ENCODE measurements at places on chromosomes 5 and 9. TPM values are rescaled to one million over a fixed set of nuclear protein-coding genes. Genes with fewer than 3 reads are reported as not detected.

DNA sequence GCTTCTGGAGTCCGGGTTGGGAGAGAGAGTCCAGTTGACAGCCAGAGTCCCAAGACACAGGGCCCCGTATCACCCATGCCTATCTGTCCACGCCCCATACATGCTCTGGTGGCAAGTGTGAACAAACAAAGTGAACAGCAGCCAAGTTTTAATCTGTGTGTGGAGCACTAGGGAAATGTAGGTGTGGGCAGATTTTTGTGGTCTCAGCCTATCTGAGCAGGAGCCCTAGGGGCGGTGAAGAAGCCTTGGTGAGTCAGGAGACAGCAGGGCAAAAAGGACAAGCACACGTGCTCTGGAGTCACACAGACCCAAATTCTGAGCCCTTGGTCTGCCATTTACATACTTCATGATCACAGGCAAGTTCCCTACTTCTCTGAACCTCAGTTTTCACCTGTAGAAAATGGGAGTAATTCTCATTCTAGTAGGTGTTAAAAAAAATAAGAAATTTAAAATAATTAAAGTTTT is 23.2 kb downstream of the EGR1 start:
- DNase-seq = peak; percentile 67

- no peak for DNase-seq
Observed at GRCh38 chr5:134458234-134459009, 46.7 kb upstream of the CDKN2AIPNL start.

GRCh38 chr5:38796742-38797108 is 49.1 kb upstream of the OSMR start:
- no peak for DNase-seq

- no peak for DNase-seq
Observed at GRCh38 chr5:120098902-120099535, 365.1 kb upstream of the PRR16 start.

DNA sequence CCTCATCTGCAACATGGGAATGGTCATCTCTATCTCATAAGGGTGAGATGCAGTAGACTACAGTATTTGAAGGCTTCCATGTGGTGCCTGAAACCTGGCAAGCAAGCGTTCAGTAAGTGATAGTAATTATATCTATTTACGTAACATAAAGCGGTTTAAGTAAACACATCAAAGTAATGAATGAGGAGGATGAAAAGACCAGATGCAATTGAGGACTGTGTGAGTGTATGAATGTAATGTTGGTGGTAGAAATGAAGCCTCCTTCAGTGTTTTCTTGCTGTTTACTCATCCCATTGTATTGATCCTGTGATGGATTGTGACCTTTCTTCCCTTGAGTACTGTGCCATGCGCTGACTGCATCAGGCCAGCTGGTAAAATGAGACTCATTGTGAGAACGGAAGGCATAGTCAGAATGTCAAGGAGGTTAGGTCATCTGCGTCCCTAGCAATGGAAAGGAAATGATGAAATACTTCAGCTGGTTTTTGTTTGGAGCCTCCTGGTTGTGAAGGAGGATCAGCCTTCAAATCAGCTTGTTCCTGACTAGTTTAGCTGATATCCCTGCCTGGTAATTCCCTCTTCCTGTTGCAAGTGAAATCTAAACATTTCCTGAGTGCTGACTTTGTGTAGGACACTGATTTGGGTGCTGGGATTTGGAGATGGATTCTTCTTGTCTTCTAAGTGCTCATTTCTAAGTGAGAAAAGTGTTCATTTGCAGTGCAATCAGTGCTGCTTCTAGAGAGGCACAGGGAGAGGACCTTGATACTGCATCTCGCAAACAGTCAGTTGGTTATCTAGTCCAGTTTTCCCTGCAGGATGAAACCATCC is 35.6 kb downstream of the TNFSF8 start:
- peak; percentile 25 for DNase-seq

DNA sequence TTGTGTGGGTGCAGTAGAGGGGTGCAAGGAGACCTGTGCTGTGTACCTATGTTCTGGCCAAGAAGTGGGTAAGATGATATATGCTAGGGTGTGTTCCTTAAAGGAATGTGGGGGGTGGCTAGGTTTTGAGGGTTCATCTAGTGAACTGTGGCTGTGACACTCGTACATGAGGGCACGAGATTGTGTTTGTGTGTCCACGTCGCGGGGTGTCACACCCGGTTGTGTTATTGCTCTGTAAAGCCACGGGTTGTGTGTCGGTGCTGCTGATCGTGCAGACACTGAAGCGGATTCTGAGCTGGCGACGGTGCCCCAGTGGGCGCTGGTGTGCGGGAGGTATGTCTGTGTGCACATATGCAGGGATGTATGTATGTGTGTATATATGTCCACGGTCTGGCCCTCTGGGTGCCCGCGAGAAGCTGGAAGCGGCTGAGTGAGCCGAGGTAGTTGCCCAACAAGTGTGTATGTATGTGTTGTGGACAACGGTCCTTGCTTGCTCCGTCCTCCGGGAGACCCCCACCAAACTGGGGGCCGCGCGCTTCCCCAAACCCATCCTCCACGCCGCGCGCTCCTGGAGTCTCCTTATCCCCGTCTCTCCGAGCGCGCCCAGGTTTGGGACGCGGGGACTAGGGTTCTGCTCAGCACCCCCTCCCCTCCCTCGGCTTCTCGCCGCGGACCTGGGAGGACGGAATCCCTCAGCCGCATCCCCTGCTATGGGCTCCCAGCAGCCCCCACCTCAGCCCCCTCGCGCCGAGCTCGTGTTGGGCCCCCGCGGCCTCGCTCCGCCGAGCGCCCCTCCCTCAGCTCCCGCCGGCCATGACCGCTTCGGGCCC is 639 bp downstream of the PCDH1 start:
- peak; percentile 52 for DNase-seq

GRCh38 chr9:115533511-115533910 is 415.6 kb upstream of the TNC start:
- no peak for DNase-seq

GRCh38 chr5:159440235-159440634 is 109.9 kb upstream of the IL12B start:
- no peak for DNase-seq

DNA sequence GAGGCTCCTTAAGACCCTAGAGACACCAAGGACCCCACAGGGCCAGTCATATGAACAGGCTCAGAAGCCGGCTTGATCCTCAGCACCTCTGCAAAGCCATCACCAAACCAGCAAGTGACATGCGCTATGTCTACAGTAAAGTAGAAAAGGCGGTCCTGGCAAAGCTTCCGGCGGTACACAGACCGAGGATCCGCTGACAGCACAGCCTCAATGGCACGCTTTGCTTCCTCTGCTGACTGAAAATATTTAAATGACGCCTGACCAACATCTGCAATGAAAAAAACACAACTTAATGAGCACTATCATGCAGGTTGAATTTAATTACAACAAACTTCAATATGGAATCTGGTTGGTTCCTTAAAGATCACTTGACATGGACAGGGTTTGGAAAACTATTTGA is 17.6 kb downstream of the TRMO start:
- DNase-seq = no peak

- DNase-seq = no peak
Observed at GRCh38 chr5:162683284-162683683, 615.7 kb downstream of the GABRG2 start.

DNA sequence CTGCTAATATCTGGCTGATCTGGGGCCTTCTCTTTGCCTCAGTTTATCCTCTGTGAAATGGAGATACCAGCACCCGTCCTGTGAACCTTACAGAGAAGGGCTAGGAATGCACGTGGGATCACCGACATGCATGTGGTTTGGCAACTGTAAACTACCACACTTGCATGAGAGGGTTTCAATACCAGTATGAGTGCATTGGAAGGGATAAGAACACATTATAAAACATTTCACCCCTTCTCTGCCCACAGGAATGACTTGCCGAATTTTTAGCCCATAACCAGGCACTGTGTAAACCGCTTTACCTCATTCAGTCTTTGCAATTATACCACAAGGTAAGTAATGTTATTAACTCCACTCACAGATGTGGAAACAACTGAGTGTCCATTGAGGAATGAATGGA is 8.9 kb upstream of the RAB14 start:
- no peak for DNase-seq

- no peak for DNase-seq
Observed at GRCh38 chr5:167998148-167998767, 293.2 kb upstream of the WWC1 start.

DNA sequence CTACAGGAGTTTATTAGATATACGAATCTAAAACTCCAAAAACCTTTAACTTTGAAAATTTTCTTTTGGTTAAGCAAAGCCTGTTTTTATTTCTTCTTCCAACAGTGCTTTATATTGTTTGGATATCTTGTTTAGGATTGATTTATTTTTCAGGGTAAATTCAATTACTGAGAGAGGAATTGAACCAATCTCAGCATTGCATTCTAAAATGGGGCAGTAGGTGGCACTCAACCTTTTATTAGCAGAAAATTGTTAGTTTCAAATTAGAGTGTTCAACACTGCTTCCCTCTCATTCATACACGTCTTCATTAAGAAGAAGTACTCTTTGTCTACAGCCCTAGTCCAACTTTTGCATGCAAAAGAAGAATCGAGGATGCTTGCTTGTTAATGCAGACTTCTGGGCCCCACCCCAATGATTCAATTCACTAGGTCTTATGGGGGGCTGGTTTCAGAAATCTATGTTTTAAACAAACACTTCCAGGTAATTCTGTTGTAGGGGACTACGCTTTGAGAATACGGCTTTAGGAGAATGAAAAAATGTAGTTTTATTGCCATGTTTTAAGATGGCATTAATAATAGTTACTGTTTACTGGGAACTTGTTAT is 26.6 kb downstream of the MRPL22 start:
- no peak for DNase-seq

DNA sequence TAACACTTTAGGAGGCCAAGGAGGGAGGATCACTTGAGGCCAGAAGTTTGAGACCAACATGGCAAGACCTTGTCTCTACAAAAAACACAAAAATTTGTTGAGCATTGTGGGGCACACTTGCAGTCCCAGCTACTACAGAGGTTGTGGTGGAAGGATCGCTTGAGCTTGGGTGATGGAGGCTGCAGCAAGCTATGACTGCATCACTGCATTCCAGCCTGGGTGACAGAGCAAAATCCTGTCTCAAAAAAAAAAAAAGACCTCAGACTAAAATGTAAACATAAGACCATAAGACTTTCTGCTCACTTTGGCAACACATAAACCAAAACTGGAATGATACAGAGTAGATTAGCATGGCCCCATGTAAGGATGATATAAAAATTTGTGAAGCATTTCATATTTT is 24.6 kb upstream of the NANS start:
- DNase-seq = no peak

GRCh38 chr9:113511856-113512761 is 48.6 kb downstream of the RGS3 start:
- DNase-seq = no peak

DNA sequence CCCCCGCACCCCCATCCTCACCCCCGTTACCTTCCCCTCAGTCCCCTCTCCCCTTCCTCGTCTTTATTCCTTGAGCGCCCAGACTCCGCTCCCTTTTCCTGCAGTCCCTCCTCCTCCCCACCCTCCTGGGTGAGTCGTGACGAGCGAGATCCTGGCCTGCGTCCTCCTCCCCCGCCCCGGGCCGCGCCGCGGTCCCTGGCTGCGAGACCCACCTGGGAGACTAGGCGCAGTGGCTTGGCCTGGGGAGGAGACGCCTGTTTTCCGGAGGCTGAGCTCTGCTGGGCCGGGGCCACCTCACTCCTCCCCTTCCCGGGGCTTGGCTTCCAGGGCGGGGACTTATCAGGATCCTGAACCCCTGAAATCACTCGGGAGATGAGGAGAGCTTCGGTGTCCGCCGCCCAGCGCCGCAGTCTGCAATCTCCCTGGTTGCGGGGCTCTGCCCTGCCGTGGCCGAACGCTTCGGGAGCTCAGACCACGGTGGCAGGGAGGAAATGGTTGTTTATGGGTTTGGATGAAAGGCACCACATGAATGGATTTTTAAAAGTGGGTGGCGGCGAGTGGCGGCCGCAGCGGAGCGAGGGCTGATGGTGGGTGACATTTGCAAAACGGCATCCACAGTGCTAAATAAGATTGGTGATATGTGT is 984 bp downstream of the STXBP1 start:
- DNase-seq = peak; percentile 74

- DNase-seq = peak; percentile 78
Observed at GRCh38 chr5:170791325-170791954, 7.9 kb downstream of the GABRP start.

- no peak for DNase-seq
Observed at GRCh38 chr9:93646640-93647178, 70.3 kb downstream of the PHF2 start.

- DNase-seq = no peak
Observed at GRCh38 chr5:60219921-60220320, 326.4 kb upstream of the PDE4D start.

GRCh38 chr9:127734747-127735529 is at the start of gene TOR2A:
TSS of gene TOR2A (minus strand) at chr9:127735294. CDS start at chr9:127735270, 24 bp downstream.
- peak; percentile 89 for DNase-seq

- DNase-seq = peak; percentile 63
Observed at GRCh38 chr5:128681764-128682592, 143.9 kb upstream of the FBN2 start.

- DNase-seq = no peak
Observed at GRCh38 chr9:81578606-81579005, 110.7 kb downstream of the TLE1 start.

DNA sequence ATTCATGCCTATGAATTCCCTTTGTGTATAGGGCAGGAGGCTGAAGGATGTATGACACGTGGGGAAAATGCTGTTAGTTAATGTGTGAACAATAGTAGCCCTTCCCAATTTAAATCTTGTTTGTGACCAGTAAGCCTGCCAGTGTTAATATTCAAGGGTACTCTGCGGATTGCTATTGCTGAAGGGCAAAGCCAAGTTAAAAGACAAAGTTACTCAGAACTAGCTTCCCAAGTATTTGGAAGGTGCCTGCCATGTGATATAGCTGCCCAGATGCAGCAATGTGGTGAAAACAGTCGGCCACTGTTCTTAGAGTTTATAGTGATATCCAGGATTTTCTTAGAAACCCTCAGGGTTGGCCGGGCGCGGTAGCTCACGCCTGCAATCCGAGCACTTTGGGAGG is 34.6 kb downstream of the MARVELD2 start:
- no peak for DNase-seq

DNA sequence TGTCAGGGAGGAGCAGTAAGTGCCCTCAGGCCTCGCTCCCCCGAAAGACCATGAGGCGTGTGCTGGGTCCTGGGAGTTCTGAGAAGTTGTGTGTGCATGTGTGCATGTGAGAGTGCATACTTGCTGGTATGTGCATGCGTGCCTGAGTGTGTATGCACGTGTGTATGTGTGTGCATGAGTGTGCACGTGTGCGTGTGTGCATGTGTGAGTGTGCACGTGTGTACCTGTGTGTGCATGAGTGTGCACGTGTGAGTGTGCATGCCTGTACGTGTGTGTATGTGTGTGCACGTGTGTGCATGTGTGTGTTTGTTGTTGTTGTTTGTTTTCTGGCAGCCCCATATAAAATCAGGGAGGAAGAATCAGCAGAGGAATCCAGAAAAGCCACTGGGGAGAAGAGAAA is 426.7 kb downstream of the IRX2 start:
- DNase-seq = no peak

Gene DND1
- 1.2 TPM for total RNA-seq

Gene SAPCD2
- 50.3 TPM for total RNA-seq

Gene ATP6V0E1
- 190 TPM for total RNA-seq

Gene LMAN2
- total RNA-seq = 129 TPM

Gene WWC1
- total RNA-seq = 97.7 TPM

Gene ZDHHC11B
- not detected for total RNA-seq

Gene PDE6A
- total RNA-seq = 0.50 TPM

Gene F2R
- total RNA-seq = 3.9 TPM

Gene GDF9
- total RNA-seq = 0.73 TPM

Gene PRKAA1
- 155 TPM for total RNA-seq

Gene SLC34A3
- total RNA-seq = 1.4 TPM

Gene ACSL6
- total RNA-seq = not detected

Gene SLC25A2
- total RNA-seq = 0.33 TPM

Gene MCTP1
- 4.3 TPM for total RNA-seq

Gene FAM163B
- total RNA-seq = not detected

Gene GRIA1
- total RNA-seq = not detected
